Midbrain (tissue), 1 donor: ENCODE measurements at places on chromosomes 2 and 18.

GRCh38 chr18:45059695-45060094, 379.0 kb downstream of the SETBP1 start:
- DNase-seq, result no peak

DNA sequence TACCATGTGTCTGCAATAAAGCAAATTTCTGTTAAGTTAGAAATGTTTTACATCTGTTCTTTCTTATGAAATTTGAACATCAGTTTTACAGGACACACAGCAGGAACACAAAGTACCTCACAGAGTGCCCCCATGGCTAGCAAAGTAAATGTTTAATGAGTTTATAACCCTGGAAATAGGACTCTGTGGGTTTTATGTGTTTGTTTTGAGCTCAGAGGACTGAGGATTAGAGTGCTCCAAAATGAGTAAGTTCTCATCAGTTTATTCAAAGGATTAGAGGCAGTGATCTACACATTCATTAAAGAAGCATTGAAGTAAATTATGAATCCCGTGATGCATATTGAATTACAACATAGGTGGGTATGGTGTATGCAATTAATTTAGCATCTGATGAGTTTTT, 281.8 kb downstream of the GULP1 start:
- no peak for DNase-seq

- no peak for DNase-seq
These were observed 317.3 kb downstream of the DCDC2C start for GRCh38 chr2:4020649-4021048.

- DNase-seq, result no peak
These were observed 173.2 kb upstream of the ARL4C start for GRCh38 chr2:234670052-234670451.

DNA sequence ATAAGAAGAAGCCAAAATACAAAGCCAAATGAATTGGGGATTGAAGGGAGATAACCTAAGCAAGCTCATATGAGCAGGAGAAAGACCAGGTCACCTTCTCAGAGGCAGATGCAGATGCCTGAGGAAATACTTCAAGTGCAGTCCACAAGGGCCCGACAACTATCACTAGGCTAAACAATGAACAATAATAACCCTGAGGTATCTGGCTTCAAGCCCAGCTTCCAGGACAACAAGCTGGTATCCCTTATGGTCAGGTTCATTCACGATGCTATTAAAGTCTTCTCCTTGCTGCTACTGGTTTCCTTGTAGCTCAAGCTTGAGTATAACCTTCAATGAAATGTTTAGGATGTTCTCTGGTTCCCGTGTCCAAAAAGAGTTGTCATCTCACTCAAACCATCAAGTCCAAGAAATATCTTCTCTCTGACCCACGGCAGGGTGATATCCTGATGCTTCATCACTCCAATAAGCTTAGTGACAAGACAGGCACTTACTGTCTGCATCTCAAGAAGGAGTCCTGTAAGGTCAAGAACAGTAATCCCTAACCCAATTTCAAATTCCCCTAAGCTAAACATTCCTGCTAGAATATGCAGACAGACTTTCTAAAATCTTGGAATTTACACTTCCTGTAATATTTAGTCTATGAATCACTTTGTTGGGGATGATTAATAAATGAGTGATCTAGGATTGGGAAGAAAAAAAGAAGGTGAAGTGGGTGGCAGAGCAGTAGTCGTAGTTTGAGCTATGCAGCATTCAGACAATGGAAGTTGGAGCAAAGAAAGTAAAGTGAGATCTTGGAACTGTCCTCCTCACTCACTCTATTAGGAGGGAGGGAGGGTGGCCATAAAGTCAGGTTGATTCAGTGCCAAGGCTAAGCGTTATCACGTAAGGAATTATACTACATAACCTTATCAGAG, 33.1 kb downstream of the CHN1 start:
- DNase-seq, result no peak

GRCh38 chr2:47819834-47820233, 36.9 kb downstream of the MSH6 start:
- no peak for DNase-seq

DNA sequence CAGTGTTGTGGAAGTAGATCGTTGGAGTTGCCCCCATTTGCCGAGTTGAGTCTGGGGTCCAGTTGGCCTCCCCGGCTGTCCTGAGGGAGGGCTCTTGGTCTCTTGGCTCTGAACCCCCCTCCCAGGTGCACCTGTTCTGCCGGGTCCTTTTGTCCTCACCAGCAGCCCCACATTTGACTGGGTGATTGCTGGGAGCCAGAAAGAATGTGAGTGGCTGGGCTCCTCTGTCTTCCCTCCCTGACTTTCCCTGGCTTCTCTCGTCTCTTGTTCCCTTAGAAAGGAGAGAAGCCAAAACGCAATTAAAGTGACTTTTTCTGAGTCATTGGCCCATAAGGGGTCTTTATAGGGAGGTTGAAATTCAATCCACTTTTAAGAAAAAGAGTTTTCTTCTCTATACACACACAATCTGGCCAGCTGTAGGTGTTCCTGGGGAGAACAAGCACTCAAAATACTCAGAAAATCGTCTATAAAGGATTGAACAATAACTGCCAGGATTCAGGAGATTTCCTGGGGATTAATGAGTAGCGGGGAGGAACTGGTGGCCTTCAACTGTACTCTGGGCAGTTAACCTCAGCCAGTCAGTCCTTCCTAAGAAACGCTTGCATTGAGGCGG, 131.0 kb downstream of the TMEM182 start:
- DNase-seq, result no peak

GRCh38 chr2:170713543-170714380, 1.4 kb upstream of the SP5 start:
- DNase-seq, result no peak

GRCh38 chr18:79802298-79802697, 4.6 kb downstream of the KCNG2 start:
- no peak for DNase-seq

GRCh38 chr18:66742832-66743231, 138.9 kb upstream of the CDH19 start:
- no peak for DNase-seq

- no peak for DNase-seq
These were observed 48.3 kb downstream of the RAB31 start for GRCh38 chr18:9756271-9756932.

DNA sequence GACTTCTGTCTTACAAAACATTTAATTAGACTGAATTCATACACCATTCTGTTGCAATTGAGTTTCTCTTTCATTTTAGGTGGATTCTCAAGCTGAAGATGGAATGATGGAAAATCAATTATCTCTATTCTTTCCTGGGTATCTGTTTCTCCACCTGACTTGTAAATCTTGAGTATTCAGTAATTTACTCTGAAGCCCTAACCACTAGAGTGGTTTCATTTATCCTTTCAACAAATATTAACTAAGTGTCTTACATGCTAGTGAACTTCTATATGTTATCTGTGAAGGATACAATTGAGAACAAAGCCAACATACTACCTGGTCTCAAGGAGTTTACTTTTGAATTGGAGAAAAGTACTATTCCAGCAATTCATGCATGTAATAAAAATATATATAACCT, 94.1 kb upstream of the ZNF804A start:
- no peak for DNase-seq

DNA sequence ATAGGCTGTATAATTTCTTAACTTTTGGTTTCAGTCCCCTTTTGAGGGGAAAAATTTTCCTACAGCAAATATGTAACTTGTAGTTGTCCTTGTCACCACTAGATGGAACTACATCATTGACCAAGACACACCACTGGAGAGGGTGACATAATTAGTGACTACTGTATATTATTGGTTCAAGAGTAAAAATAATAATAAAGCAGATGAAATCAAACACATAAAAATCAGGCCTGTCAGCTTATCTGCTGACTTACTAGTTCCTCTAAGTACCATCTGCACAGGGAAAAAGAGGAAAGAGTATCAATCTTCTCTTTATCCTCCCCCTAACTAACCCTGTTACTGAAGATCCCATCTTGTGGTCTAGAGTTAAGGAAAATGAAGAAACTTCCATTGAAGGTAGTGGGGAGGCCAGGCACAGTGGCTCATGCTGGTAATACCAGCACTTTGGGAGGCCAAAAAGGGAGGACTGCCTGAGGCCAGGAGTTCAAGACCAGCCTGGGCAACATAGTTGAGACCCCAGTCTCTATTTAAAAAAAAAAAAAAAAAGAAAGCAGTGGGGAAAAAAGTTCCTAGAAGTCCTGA, 29.6 kb upstream of the ENOSF1 start:
- DNase-seq, result peak; percentile 32

GRCh38 chr18:72391951-72392350, 152.2 kb downstream of the CBLN2 start:
- no peak for DNase-seq

DNA sequence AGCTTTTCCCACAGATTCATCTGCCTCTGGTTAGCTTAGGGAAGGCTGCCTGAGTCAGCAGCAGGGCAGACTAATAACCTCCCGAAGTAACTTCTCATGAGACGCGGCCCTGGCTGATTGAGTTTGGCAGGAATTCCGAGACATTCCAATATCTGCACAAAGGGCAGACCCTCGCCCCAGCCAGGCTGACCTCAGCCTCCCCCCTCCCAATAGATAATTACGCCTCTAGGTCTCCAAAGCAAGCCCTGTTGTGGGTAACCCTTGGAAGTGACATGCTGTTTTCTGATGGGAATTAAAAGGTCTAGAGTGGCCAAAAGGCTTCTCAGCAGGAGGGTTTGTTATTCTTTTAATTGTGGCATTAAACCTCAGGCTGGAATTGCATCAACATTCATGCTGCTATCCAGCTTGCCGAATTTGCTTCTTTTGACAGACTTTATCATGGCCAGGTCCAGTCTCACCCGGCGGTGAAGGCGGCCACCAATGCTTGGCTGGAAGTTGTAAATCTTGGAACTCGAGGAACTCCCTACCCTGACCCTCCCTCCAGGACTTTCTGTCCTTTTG, 98.0 kb upstream of the SLC14A2 start:
- DNase-seq, result no peak

GRCh38 chr2:173232956-173233744, 121.5 kb upstream of the CDCA7 start:
- no peak for DNase-seq

GRCh38 chr18:63158012-63158631, 161.4 kb downstream of the BCL2 start:
- no peak for DNase-seq

- DNase-seq, result no peak
These were observed 29.9 kb upstream of the ALKAL2 start for GRCh38 chr2:317501-318424.

GRCh38 chr2:164835302-164835701, 6.3 kb downstream of the COBLL1 start:
- DNase-seq, result no peak

DNA sequence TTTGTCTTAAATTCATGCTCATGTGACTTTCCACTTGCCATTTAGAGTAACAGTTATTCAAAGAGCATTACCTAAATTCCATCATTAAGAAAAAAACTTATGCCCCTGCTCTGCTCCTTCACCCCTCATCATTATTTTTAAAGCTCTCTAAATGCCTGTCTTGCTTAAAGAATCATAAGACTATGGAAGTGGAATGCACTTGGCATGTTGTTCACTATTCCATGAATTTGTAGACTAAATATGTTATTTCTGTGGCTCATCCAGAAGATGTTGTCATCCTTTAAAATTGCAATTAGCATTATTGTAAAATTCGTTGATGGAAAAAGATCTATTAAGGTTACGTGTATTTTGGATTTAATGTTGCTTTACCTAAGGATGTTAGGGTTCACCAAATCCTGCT, 61.8 kb downstream of the FMNL2 start:
- no peak for DNase-seq

GRCh38 chr2:170505631-170506275, 209.4 kb upstream of the SP5 start:
- peak; percentile 85 for DNase-seq

DNA sequence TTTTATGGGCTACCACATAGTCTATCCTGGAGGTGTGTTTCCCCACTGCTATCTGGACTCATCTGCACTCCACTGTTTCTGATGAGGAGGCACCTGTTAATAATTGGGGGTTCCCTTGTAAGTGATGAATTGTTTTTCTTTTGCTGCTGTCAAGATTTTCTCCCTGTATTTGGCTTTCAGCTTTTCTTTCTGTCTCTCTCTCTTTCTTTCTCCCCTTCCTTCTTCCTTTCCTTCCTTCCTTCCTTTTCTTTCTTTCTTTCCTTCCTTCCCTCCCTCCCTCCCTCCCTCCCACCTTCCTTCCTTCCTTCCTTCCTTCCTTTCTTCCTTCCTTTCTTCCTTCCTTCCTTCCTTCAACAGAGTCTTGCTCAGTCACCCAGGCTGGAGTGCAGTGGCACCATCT, 9.2 kb downstream of the GNLY start:
- no peak for DNase-seq

DNA sequence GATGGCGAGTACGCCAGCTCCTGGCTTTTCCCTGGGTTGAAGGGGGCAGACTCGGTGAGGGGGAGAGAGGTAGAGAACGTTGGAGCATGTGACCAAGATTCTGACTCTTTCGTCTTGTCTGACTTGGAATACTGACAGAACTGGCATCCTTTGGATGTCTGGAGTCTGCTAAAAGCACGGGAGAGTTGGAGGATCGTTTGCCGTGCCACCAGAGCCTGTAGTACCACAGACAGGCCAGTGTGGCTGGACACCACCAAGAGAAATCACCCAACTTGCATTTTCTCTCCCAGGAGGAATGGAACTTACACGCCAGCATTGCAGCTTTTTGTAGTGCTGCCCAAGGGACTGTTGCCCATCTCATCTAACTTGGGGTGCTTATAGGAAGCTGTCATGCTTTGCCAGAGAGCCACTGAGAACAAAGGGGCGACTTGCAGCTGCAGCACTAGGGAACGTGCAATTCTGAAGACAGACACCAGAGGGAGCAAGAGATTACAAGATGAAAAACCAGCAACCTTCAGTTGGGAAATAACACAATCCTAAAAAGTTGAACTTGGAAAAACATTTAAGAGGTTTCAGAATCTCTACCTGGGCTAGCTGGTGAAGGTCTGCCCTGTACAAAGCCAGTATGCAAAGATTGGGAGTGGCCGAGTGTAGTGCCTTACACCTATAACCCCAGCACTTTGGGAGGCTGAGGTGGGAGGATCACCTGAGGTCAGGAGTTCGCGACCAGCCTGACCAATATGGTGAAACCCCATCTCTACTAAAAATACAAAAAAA, 24.1 kb downstream of the PSMG2 start:
- DNase-seq, result peak; percentile 87

DNA sequence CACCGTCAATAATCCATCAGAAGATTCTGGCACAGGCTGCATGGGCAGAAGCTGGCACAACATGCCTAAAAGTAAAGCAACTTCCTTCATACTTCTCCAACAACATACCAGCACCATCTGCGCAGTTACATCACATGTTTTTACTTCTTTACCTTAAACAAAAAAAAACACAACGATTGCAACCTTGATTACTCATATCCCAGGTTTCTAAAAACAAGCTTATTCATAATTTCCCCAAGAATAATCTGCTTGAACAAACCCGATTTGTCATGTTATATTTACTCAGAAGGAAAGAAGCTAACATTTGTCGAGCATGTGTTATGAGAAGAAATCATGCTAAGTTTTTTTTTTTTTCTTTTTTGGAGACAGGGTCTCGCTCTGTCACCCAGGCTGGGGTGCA, 54.7 kb downstream of the THADA start:
- DNase-seq, result no peak
